Fibroblast of skin of abdomen (primary cell): ENCODE measurements at places on chromosomes 2 and 18.

DNA sequence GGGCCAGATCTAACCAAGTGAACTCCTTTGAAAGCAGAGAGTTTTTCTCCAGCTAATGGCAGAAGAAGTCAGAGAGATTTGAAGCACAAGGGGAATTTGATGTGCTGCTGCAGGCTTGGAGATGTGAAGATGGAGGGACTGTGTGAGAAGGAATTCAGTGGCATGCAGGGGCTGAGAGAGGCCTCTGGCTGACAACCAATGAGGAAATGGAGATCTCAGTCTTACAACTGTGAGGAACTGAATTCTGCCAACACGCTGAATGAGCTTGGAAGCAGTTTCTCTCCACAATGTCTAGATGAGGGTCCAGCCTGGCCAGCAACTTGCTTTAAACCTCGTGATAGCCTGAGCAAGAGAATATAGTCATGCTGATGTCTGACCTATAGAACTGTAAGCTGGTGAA lies 224.1 kb upstream of the DPP10 start:
- no peak for DNase-seq

DNA sequence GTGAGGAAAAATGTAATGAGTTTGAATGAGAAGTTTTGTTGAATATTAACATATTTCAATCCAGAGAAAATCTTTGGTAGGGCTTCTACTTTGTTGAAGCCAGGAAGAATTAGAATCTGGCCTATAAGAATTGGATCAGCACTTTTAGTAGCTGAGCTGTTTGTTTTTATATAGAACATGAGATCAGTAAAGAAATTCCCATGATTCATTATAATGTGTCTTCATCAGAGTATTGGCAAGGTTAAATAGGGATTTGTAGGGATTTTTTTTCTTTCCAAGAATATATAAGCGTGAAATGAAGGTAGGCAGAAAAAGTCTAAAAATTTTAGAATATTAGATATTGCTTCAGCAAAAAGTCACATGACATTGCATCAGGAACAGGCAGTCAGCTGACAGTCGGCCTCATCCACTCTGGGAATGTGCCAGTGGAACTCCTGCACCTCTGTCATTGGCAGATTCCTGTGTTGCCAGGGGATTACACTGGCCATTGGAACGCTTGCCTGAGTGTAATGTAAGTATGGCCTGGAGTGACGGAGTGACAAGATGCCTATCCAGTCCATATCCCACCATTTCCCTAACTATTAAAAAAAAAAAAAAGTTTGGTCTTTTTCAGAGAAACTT lies 60.6 kb downstream of the SERTAD2 start:
- peak; percentile 44 for DNase-seq

GRCh38 chr2:53768242-53768542 lies 588 bp downstream of the CHAC2 start:
- no peak for DNase-seq

DNA sequence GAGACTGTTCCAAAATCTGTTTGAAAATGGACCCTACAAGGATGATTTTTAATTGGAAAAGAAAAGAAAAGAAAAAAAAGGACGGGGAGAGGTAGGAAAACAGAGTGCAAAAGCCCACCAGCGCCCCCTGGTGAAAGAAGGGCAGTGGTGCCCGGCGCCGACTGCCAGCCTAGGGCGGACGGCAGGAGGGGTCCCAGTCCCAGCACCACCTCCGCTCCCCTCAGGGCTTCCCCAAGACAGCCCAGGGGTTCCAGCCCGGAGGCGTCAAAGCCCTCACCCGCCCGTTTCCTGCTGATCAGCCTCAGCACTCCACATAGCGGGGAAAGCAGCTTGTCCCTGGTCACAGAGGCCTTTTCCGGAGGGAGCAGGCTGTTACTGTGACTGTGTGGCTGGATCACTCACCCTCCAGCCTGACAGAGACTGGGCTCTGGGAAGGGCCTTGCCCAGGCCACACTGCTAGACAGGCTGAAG lies 213.9 kb downstream of the TFCP2L1 start:
- peak; percentile 48 for DNase-seq

DNA sequence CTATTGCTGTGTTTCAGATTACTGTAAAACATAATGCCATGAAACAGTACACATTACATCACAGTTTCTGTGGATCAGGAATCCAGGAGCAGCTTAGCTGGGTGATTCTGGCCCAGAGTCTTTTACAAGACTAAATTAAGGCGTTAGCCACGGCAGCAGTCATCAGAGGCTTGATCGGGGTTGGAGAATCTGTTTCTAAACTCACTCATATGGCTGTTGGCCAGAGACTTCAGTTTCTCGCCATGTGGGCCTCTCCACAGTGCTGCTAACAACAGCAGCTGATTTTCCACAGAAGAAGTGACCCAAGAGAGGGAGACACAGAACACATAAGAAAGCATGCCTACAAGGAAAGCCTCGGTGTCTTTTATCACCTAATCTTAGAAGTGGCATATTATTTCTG lies 89.2 kb upstream of the MYO3B start:
- DNase-seq: peak; percentile 20

DNA sequence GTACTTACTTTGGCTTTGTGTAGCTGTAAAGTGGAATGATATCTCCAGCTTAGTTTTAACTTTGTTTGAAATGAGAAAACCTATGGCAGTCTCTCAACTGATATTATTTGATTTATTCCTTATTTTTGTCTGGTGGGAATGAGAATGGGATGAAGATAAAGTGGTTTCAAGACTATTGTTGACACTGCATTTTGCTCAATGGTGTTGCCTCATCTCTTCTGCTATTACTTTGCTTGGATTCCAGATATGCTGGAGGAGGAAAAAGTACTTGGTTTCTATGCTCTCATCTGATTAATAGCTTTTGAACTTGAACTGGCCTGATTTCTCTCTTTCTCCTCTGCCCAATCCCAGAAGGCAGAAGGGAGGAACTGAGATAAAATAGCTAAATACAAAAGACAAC lies 198.2 kb downstream of the CTNNA2 start:
- DNase-seq: no peak

- DNase-seq: no peak
Measured at GRCh38 chr2:196286821-196287220, 115.4 kb upstream of the STK17B start.

DNA sequence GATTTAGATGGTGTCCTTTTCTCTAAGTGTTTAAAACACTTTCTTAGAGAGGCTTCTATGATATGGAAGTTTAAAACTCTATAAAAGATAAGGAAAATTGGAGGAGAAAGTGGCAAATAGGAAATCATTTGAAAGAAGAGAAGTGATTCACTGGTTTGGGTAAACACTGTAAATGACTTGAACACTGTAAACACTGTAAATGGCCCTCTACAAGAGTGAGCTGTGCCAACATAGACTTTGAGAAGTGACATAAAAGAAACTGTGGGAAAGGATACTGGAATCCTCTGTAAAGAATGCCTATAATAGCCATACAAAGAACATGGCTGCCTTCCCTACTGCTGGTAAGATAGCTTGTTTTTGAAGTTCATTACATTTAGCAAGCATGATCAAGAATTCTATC lies 210.9 kb upstream of the SIX3 start:
- no peak for DNase-seq

DNA sequence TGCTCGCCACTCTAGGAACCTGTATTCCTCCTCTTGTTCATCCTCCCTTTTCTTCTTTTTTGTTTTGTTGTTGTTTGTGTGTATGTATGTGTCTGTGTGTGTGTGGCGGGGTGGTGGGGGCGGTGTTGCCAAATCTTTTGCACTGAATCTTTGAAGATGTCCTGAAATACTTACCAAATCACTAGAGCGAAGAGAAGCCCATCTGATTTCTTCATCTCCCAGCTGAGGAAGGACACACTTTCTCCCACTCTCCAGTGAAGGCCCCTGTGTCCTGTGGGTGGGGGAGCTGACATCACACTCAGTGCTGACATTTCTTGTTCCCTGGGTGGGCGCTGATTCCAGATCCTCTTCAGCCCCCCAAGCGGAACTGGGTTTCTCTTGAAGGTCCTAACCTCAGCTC lies 74.5 kb downstream of the NEDD4L start:
- no peak for DNase-seq

DNA sequence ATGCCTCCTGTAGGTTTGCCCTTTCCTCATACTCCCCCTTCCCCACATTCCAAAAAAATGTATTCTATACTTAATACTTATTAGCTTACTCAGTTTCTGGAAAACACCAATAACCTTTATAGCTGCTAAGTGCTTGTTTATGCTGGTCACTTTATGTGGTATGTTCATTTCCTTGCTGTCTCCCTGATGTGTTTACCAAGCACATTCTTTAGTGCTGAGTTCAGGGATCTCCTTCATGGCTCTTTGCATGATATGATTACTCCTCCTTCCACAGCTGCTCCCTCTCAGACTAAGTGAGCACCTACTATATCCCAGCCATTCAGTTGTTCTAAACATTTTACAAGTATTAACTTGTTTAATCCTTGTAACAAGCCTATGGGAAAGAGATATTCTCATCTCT lies 698.3 kb upstream of the FANCL start:
- DNase-seq: peak; percentile 51

GRCh38 chr2:174969091-174969734 lies 36.0 kb downstream of the CHN1 start:
- DNase-seq: no peak

- DNase-seq: no peak
Measured at GRCh38 chr18:71125581-71125980, 836.7 kb downstream of the SOCS6 start.

DNA sequence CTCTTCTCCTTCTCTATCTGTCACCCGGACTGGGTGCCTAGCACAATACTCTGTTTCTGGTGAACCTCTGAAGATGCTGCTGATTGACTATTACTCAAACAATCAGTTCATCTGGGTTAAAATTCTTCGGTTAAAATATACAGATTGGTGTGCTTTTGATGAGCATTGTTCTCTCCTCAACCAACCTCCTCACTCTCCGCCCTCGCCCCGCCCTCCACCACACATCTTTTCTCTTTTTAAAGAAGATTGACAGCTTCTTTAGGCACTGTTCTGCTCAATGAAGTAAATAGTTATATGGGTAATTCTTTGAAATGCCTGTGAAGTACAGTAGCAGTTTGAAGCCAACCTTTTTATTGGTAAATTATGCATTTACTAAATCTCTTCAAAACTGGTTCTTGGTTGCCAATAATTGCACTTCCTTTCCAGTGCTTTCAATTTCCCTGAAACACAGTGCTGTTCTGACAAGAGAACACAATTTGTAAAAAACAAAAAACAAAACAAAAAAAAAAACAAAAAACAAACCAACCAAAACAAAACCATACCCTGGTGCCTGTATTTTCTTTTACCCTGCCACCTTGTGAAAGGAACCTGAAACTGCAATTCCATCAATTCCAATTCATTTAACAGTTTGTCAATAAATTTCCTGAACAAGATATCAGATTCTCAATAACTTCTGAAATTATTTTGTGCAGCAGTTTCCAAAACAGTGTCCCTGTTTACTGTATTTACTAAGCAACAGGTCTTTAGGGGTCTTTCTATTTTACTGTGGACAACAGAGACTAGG lies 188.6 kb downstream of the LRP1B start:
- DNase-seq: no peak

DNA sequence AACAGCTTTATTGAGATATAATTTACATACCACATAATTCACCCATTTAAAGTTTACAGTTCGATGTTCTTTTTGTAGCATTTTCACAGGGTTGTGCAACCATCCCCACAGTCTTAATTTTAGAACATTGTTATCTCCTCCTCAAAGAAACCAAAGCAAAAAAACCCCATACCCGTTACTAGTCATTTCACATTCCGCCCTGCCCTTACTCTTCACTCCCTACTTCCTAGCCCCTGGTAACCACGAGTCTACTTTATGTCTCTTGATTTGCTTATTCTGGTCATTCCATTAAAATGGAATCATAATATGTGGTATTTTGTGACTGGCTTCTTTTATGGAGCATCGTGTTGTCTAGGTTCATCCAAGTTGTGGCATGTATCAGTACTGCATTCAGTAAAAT lies 137.7 kb downstream of the TANC1 start:
- DNase-seq: peak; percentile 79

- DNase-seq: peak; percentile 57
Measured at GRCh38 chr2:150538651-150539201, 51.3 kb upstream of the RND3 start.

DNA sequence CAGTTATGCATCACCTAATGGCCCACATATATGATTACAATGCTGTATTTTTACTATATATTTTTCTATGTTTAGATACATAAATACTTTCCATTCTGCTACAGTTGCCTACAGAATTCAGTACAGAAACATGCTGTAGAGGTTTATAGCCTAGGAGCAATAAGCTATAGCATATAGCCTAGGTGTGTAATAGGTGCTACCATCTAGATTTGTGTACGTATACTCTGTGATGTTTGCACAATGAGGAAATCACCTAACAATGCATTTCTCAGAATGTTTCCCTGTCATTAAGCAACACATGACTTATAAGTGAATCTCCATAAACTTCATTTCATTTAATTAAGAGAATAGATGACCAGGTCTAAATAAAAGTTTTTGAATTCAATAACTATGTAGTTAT lies 43.5 kb downstream of the SLC38A11 start:
- no peak for DNase-seq

GRCh38 chr2:185456517-185456916 lies 282.1 kb upstream of the FSIP2 start:
- DNase-seq: peak; percentile 71

GRCh38 chr2:37869771-37870170 lies 55.3 kb upstream of the RMDN2 start:
- peak; percentile 52 for DNase-seq

GRCh38 chr2:210020138-210020537 lies 17.7 kb downstream of the RPE start:
- DNase-seq: no peak
